Endodermal cell (in vitro differentiated cells): ENCODE measurements at places on chromosomes 6 and 20. TPM values are rescaled to one million over a fixed set of nuclear protein-coding genes. Genes with fewer than 3 reads are reported as not detected.

The GSTA2 gene
- 1.6 and 1.7 TPM in 2 replicates for total RNA-seq

The SYNJ2 gene
- 22.9 to 36.7 TPM (median 32.8 TPM) in 3 replicates for total RNA-seq

The HLA-DOA gene
- total RNA-seq: 10.6 and 11.1 TPM in 2 replicates

The CFAP61 gene
- total RNA-seq: 0.73 to 1.1 TPM in 2 of 3 replicates, not detected in the other

The C6orf15 gene
- not detected in 3 replicates for total RNA-seq

The CST1 gene
- total RNA-seq: 41.2 to 130 TPM (median 123 TPM) in 3 replicates

The RIN2 gene
- total RNA-seq: 6.4 to 17.6 TPM (median 17.0 TPM) in 3 replicates

The TTPAL gene
- 17.2 and 19.4 TPM in 2 replicates for total RNA-seq

The FERMT1 gene
- 2.9 and 3.5 TPM in 2 replicates for total RNA-seq

The QKI gene
- total RNA-seq: 107 and 108 TPM in 2 replicates

The CUTA gene
- total RNA-seq: 198 and 215 TPM in 2 replicates

The PSORS1C1 gene
- total RNA-seq: 0.44 to 1.2 TPM in 2 of 3 replicates, not detected in the other

The APOM gene
- total RNA-seq: 1.6 TPM in 2 replicates

The FAM50B gene
- total RNA-seq: 2.8 and 3.4 TPM in 2 replicates

The PAQR8 gene
- total RNA-seq: 5.4 and 5.9 TPM in 2 replicates

The CNBD2 gene
- 1.3 and 2.0 TPM in 2 replicates for total RNA-seq

The REM1 gene
- total RNA-seq: not detected in 3 replicates

The CST7 gene
- total RNA-seq: not detected in 3 replicates

The TDRD6 gene
- total RNA-seq: 0.02 and 0.09 TPM in 2 replicates

The RNF182 gene
- total RNA-seq: 2.6 to 5.2 TPM (median 2.8 TPM) in 3 replicates

The EMILIN3 gene
- 3.9 and 5.3 TPM in 2 replicates for total RNA-seq

The SLC16A10 gene
- total RNA-seq: 7.4 to 9.3 TPM (median 8.7 TPM) in 3 replicates

The AKIRIN2 gene
- total RNA-seq: 63.7 to 73.5 TPM (median 68.4 TPM) in 3 replicates

The PCMTD2 gene
- total RNA-seq: 136 and 158 TPM in 2 replicates

The EIF2S2 gene
- total RNA-seq: 73.9 to 108 TPM (median 106 TPM) in 3 replicates

The CEP85L gene
- 8.1 to 10.2 TPM (median 8.8 TPM) in 3 replicates for total RNA-seq

The NCOA6 gene
- 17.3 to 28.6 TPM (median 27.1 TPM) in 3 replicates for total RNA-seq

The KIAA0408 gene
- 0.64 and 2.0 TPM in 2 replicates for total RNA-seq

The SRXN1 gene
- total RNA-seq: 4.5 to 19.3 TPM (median 18.7 TPM) in 3 replicates

The SCGN gene
- not detected in 2 replicates for total RNA-seq

The CCN6 gene
- not detected in 2 replicates for total RNA-seq

The OOEP gene
- not detected in 3 replicates for total RNA-seq
